ENCODE measurements at places on chromosomes 13 and 19.

GRCh38 chr19:30083701-30084156 is 141.7 kb downstream of the URI1 start:
- ATAC-seq = no peak

- ATAC-seq = no peak
These were observed 108.6 kb downstream of the ELF1 start for GRCh38 chr13:40910324-40911050.

DNA sequence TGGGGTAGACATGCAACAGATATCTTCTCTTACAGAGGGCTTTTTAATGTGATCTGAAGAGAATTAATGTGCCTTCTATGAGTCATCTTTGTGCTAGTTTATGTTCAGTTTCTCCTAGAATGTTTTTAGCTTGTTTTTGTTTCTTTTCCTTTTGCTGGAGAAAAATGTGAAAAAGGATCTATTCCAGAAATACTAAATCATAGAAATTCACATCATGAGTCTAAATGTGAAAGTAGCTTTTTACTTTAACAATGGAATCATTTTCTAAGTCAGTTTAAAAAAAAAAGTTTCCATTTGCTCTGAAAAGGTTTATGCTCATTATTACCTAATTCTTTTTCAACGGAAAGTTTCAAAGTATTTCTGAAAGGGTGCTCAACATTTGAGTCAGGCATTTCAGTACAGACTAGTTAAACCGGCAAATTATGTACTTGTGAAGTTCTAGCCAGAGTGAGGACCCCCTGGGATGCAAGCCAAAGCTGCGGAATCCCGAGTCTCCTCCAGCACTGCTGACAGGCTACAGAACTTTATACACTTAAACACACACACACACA is 72.9 kb downstream of the SPATA13 start:
- ATAC-seq = no peak

- ATAC-seq = peak; percentile 19
These were observed 73.3 kb upstream of the WASF3 start for GRCh38 chr13:26484196-26484595.

All from esophagus mucosa (tissue), 1 donor.